Adipocyte (in vitro differentiated cells): ENCODE measurements at places on chromosomes 3 and 15.

GRCh38 chr3:186965141-186965879 lies 35.0 kb downstream of the ST6GAL1 start:
- no peak for DNase-seq

- DNase-seq = no peak
Observed at GRCh38 chr15:89591834-89592233, 16.6 kb downstream of the TICRR start.

GRCh38 chr3:115913069-115913686 lies 289.9 kb downstream of the GAP43 start:
- peak; percentile 14 for DNase-seq

GRCh38 chr15:78689626-78690025 lies 48.6 kb upstream of the CHRNB4 start:
- DNase-seq = no peak

- peak; percentile 76 for DNase-seq
Observed at GRCh38 chr3:48039487-48040190, 23.4 kb upstream of the MAP4 start.

DNA sequence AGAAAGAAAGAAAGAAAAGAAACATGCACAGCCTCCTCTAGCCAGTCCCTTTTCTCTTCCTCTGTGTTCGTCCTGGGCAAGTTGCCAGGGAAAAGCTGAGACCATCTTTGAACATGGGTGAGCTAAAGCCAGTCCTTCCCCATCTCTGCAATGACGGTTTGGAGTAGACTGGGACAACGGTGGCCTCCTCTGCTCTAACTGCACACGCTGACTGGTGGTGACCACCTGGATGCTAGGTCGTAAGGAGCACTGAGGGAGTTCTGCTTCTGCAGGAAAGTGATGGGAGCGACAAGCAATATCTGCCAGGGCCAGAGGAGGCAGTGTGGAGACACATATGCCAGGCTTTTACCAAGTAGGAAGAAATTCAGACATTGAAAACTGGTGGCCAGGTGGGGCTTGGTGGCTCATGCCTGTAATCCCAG lies 111.7 kb downstream of the NUP210 start:
- DNase-seq = peak; percentile 4

- DNase-seq = peak; percentile 89
Observed at GRCh38 chr15:45399381-45400212, 21.3 kb upstream of the GATM start.

GRCh38 chr3:43932921-43933320 lies 242.2 kb downstream of the ABHD5 start:
- peak; percentile 76 for DNase-seq

DNA sequence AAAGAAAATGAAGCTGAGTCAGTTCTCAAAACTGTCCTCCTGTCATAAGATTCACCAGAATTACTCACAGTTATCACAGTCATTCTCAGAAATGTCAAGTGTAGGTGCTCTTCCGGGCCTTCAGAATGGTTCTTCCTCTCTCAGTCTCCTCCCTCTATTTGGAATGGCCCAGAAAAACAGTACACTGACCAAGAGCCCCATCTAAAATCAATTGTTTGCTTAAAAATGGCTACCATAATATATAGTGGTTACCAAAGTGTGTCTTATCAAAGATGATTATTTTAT lies 99.8 kb downstream of the MECOM start:
- no peak for DNase-seq
